Erythroblast (primary cell): ENCODE measurements at places on chromosomes 16 and 17.
A peak's percentile ranks its signal among the peaks of the same experiment; 100 is the strongest.

- DNase-seq, result no peak
Measured at GRCh38 chr17:50111673-50112655, 16.8 kb downstream of the PDK2 start.

GRCh38 chr16:16143038-16143763 lies 80.1 kb downstream of the ABCC6 start:
- peak; percentile 50 for DNase-seq

DNA sequence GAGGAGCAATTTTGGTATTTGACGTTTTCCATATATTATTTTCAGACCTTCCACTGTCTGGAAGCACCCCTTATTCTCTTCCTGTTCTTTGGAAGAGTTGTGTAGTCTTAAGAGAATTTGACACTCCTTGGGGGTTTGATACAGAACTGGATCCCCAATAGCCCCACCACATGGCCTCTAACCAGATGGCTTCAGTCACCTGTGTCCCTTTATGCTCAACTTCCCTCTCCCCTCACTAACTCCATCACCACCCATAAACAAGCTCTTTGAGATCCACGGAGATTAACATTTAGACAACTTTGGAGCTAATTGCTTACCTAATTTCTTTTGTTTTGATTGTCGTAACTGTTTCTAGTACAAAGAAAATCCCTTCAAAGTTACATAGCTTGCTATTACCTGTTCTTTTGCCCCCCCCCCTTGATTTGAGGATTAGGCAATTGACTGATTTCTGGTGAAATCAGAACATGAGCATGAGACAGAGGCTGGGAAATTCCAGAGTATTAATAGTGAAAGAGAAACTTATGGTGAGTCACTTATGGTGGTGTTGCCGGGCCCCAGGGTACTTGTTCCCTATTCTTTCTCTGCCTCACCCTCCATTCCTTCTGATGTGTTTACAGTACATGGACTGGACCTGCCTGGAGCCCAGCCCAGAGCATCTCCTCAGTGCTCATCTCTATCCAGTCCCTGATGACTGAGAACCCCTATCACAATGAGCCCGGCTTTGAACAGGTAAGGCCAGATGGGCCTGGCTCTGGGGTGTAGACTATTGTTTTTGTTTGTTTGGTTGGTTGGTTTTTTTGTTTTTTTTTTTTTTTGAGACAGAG lies 7.5 kb downstream of the UBE2Z start:
- DNase-seq, result peak; percentile 26

DNA sequence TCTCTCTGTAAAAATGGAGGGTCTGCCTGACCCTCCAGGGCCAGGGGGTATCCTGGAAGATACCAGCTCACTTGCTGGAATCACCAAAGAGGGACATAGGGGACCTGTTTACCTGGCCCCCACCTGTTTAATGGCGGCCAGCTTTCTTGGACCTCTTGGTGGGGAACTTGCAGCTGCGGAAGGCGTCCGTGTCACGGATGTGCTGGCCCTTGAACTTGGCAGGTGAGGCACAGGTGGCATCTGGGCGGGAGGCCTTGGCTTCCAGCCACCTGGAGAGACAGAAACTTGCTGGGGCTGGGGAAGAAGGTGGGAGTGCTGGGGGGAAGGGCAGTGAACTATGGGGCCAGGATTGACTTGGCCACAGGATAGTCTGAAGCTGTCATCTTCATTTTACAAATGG lies 3.5 kb downstream of the CHAD start:
- no peak for DNase-seq

DNA sequence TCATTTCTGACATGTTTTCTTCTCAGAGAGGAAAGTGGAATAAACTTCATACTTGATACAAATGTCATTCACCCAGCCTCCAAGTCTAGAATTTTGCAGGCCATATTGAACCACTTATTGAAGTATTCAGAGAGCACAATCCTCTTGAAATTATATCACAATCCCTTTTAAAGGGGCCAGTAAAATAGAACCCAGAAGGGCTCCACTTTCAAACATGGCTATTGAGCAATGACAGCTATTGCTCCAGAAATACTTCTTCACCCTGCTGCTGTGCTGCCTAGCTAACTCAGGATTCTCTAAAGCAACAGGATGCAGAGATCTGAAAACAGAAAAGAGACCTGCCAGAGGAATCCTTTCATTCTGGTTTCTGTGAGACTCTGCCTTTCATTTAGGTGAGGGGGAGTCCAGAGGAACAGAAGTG lies 275.0 kb upstream of the CDH5 start:
- no peak for DNase-seq

DNA sequence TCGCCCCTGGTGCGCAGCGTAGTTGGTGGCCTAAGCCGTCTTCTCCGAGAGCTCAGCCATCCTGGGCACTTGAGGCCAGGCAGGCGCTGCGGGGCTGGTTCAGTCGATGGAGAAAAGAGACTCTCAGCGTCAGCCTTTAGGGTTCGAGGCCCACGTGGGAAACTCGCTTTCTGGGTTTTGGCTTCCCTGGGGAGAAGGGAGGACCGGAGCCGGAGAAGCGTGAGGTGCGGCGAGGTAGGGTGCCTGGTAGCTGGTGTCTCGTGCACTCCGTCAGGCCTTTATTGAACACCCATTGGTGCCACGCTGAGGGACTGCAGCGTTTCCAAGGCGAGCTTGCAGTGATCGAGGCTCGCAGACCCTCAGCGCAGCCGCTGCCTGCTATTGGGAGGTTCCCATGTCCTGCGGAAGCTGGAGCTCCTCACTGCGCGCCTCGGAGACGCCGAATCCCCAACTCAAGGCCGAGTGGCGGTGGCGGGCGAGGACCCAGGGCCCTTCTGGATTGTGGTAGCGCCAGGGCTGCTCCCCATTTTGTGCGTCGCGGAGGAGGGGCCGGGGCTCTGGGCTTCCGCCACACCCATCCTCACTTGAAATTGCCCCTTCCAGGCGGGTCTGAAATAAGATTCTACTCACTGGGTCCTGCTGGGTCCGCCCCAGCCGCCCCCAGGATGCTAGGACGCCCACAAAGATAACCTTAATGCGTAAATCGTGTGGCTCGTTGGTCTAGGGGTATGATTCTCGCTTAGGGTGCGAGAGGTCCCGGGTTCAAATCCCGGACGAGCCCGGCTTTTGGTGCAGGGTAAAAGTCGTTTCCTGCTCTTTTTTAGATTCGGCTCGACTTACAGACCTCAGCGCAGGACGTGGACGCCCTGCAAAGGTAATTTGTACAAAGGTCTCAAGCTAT lies 1.2 kb downstream of the OR1F1 start:
- DNase-seq, result peak; percentile 74

DNA sequence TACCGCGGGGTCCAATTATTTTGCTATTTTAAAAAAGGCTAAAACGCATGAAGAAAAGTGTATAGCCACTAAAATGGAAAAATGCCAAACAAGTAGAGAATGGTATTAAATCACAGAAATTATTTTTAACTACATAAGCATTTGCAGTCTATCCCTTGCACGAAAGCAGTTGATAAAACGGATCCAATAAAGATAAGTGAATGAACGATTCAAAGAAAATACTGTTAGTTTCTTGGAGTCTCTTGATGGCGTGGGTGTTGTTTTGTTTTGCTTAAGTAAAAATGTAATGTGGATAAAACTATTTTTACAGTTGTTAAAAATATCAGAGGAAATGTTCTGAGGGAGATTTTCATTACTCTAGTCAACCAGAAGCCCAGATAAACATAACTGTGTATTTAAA lies 9.3 kb downstream of the HS3ST3A1 start:
- DNase-seq, result no peak

- no peak for DNase-seq
Measured at GRCh38 chr17:35774499-35774898, 13.8 kb downstream of the C17orf50 start.

DNA sequence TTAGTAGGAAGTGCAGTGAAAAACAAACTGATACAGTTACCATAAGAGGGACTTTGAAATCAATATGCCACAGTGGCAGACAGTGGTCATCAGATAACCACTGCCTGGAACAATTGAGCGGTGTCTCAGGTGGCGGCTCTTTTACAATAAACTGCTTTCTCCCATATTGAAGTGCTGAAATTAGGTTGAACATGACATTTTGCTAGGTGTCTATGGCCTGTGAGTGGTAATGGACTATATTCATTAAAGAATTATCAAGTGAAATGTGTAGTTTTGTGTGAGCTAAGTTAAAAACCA lies 214.7 kb downstream of the RPTOR start:
- DNase-seq, result no peak

- DNase-seq, result no peak
Measured at GRCh38 chr16:81798311-81799137, 19.4 kb downstream of the PLCG2 start.

GRCh38 chr17:75549246-75550138 lies 24.0 kb downstream of the LLGL2 start:
- no peak for DNase-seq

DNA sequence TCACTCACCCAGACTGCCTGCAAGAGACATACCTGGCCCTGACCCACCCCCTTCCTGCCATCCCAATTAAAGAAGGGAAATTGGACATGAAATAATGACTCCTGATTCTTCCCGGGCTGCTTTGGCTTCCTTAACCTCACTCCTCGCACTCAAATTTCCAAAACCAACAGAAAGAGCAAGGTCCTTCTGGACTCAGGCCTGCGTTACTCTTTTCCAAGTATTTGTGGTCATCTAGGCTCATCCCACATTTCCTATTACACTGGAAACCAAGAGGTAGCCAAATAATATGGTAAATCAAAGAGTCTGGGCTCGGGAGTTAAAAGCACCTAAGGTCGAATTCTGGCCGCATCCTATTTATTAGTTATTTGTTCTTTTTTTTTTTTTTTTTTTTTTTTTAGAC lies 359.3 kb downstream of the NPIPA8 start:
- no peak for DNase-seq

DNA sequence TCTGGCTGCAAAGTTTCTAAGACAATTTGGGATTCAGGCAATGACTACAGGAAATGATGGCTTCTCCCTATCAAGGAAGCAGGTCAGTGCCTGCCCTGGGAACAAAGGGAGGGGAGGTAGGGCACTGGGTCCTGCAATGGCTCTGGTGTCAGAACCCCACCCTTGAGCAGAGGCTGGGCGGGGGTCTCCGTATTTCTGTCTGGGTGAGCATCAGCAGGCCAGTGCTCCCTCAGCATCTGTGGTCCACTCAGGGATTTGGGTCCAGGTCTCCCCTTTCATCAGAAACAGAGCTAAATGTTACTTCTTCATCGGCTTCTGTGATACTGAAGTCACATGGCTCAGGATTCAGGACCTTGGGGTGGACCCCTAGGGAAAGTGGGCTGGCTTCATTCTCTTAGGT lies 195.5 kb upstream of the CDH5 start:
- no peak for DNase-seq

- DNase-seq, result no peak
Measured at GRCh38 chr16:49733313-49734009, 122.5 kb downstream of the ZNF423 start.

DNA sequence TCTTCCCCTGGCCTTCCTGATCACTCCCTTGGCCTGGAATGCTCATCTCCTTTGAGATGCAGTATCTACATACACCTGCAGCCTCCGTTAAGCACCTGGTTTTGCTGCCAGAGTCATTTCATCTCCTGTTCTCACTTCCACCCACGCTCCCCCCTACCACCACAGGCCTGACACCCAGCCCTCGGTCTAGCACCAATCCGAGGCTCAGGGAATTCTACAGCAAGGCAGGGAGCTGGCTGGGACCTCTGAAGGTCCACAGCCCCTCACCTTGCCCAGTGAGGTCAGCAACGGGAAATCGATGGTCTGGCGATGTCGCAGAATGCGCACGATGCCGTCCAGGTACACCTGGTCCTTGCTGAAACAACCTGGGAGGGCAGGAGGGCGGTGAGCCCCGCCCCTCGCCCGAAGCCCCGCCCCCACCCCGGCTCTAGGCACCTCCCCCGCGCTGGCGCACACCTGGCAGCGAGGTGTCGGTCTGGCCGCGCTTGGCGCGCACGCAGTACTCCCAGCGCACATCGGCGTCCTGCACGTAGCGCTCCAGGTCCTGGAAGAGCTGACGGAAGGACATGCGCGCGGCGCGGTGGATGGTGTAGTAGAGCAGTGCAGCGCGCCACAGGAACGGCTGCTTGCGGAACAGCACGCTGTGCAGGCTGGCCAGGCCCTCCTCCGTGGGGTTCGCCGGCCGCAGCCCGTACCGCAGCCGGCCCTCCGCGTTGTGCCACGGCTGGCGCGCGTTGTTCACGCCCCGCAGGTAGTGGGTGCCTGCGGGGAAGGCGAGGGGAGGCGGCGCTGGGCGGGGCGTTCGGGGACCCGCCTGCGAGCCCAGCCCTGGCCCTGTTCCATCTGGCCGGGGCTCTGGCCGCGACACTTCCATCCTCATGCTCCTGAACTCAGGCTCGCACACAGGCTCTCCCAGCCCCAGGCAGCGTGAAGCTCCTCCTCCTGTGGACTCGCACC lies 5.7 kb downstream of the MATCAP1 start:
- peak; percentile 54 for DNase-seq

GRCh38 chr16:2289282-2289681 lies 21.4 kb upstream of the RNPS1 start:
- DNase-seq, result no peak

- DNase-seq, result no peak
Measured at GRCh38 chr16:2162676-2163118, 7.1 kb downstream of the TRAF7 start.

DNA sequence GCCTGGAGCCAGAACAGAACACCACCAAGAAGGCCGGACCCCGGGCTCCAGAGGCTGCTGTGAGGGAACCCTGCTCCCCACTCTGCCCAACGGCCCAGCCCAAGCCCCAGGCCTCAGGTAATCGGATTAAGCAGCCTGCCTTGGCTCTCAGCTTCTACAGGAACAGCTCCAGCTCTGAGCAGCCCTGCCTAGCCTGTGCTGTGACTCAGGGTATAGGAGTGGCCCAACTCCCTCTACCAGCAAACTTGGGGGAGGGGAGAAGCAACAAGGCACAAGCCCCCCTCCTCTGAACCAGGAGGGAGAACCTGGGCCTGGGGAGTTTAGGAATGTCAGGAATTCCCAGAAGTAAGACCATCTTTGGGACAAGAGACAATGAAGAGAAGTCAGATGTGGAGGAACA lies 849 bp upstream of the SOX15 start:
- DNase-seq, result no peak

GRCh38 chr17:3574231-3574630 lies 16.6 kb upstream of the TRPV3 start:
- DNase-seq, result no peak

DNA sequence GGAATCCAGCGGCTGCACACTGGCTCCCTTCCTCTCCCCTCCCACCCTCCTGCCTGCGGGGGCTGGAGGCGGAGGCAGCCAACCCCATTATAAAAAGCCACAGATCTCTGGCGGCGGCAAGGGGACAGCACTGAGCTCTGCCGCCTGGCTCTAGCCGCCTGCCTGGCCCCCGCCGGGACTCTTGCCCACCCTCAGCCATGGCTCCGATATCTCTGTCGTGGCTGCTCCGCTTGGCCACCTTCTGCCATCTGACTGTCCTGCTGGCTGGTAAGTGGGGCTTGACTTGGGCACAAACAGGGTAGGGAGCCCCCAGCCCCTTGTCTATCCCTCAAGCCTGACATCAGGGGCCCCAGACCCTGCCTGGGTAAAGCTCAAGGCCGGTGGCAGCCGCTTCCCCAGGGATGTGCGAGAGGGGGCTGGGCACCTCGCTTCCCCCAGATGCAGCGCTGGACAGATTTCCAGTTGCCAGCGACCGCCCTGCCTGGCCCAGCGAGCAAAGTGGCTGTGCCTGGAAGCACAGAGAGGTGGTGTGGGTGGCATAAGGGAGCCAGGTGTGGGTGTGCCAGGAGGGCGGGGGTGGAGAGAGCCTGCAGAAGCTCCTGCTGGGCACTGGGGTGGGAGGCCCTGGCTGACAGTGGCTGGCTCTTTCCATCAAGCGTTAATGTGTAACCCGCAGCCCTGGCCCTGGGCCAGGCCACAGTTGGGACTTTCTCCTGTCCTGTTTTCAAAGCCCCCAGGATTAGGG lies at the start of gene CX3CL1:
Gene CX3CL1 (plus strand): TSS at position 119 of the 745 bp plus-strand sequence. CDS start 79 bp downstream, at position 198.
- DNase-seq, result no peak

- DNase-seq, result peak; percentile 90
Measured at GRCh38 chr16:49698453-49698815, 157.5 kb downstream of the ZNF423 start.

- no peak for DNase-seq
Measured at GRCh38 chr17:47694581-47695428, 844 bp downstream of the TBKBP1 start.
